Stimulated activated CD4-positive, alpha-beta T cell treated with anti-CD3 and anti-CD28 coated beads, Interleukin-12 subunit alpha, Interleukin-12 subunit beta, amount 100 ng/mL, for 4 hours (primary cell): ENCODE measurements at places on chromosomes 4 and X.

- no peak for DNase-seq
Observed at GRCh38 chrX:110182362-110182761, 135.5 kb downstream of the AMMECR1 start.

GRCh38 chr4:65242156-65242846 is 428.0 kb downstream of the EPHA5 start:
- no peak for DNase-seq

DNA sequence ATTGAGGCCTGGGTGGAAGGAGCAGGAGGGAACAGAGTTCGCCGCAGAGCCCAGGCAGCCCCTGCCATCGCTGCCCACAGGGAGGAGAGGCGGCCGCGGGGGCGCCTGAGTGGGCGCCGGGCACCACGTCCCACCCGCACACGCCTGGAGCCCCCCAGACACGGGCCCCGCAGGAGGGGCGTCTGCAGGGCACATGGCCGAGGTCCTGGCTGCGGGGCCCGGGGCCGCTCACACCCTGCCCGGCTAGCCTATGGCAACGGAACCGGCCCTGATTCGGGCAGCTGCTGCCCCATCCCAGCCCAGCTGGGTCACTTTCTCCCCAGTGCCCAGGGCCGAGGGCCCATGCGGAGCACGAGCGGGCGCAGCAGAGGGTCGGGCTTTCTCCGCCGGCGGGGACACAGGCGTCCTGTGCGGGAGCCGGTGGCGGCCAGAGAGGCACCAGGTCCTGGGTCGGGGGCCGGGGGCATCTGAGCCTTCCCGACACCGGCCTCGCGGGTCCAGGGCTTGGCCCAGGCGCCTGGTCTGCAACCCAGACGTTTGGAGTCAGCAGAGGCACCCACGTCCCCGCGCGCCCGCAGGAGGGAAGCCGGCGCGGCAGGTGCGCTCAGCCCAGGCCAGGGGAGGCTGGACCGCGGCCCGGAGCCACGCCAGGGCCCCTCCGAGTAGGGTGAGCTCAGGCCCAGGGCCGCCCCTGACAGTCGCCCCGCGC is 91.2 kb downstream of the FAM53A start:
- no peak for DNase-seq

GRCh38 chr4:52852041-52852440 is 10.1 kb upstream of the RASL11B start:
- DNase-seq, result no peak

GRCh38 chrX:134764202-134764785 is 106.0 kb upstream of the PLAC1 start:
- no peak for DNase-seq

DNA sequence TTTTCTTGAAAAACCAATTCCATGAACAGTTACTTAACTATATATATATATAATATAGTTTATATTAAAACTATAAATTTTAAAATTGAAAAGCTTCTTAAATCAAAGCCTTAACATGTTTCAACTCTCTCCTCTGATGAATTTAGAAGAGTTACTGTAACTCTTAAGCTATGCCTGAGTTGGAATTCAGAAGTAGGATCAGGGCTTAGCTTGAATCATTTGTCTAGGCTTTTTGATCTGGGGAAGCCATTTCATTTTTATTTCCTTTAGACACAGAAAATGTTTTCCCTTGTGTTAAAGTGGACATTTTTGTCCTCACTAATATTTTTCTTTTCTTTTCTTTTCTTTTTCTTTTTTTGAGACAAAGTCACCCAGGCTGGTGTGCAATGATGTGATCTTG is 40.4 kb upstream of the PDLIM5 start:
- no peak for DNase-seq

GRCh38 chrX:118884552-118885138 is 61.0 kb downstream of the ZCCHC12 start:
- DNase-seq, result no peak
